GM18507 (cell line): ENCODE measurements at places on chromosomes 16 and 17.

- no peak for DNase-seq
Measured at GRCh38 chr17:80455784-80456183, 20.6 kb downstream of the NPTX1 start.

- DNase-seq, result no peak
Measured at GRCh38 chr16:56748191-56748590, 18.3 kb downstream of the NUP93 start.

- no peak for DNase-seq
Measured at GRCh38 chr17:48500435-48501426, 30.1 kb downstream of the HOXB1 start.

- no peak for DNase-seq
Measured at GRCh38 chr17:58965221-58965620, 141.5 kb downstream of the TRIM37 start.

GRCh38 chr17:37024181-37024637 is 75.5 kb downstream of the AATF start:
- no peak for DNase-seq

GRCh38 chr17:34420900-34421299 is 57.9 kb upstream of the CCL1 start:
- no peak for DNase-seq

GRCh38 chr16:3266873-3267537 is 10.6 kb upstream of the MEFV start:
- DNase-seq, result no peak

DNA sequence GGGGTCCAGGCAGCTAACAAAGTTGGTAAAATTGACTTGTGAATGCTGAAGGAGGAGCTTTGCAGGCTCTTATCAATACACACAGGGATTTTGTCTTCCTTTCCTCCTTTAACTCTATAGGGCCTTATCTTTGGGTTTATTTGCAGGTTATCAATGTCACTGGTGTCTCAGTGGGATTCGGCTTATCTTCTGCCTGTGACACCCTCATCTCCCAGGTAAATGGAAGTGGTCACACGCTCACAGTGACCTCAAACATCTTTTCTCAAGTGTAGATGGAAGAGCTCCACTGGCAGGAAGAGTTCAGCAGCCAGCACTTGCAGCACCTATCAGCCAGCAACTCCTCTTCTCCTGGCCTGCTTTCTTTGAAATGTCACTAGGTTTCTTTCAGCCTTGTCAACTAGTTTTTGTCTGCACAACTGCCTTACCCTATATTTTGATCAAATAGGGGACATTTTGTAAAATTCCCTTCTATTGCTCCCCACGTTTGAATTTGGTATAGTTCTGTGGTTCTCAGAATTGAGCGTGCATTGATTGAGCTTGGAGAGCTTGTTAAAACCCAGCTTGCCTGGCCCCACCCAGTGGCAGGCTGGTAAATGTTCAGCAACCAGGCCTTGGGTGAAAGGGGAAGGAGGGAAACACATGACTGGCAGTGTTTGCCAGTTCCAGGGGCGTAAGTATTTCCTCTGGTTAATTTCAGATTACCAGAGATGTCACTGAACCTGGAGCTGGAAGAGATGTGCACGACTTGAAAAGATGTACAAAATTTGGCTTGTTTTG is 12.8 kb downstream of the SLC47A1 start:
- no peak for DNase-seq

GRCh38 chr17:77475016-77475976 is 334.5 kb downstream of the SEC14L1 start:
- DNase-seq, result no peak

GRCh38 chr17:76083536-76084182 is 4.7 kb downstream of the ZACN start:
- no peak for DNase-seq

GRCh38 chr16:69865701-69866100 is 85.4 kb upstream of the CLEC18A start:
- no peak for DNase-seq

GRCh38 chr16:85445779-85446222 is 167.3 kb upstream of the GSE1 start:
- no peak for DNase-seq

- no peak for DNase-seq
Measured at GRCh38 chr17:60416368-60416925, 5.8 kb upstream of the CHCT1 start.

DNA sequence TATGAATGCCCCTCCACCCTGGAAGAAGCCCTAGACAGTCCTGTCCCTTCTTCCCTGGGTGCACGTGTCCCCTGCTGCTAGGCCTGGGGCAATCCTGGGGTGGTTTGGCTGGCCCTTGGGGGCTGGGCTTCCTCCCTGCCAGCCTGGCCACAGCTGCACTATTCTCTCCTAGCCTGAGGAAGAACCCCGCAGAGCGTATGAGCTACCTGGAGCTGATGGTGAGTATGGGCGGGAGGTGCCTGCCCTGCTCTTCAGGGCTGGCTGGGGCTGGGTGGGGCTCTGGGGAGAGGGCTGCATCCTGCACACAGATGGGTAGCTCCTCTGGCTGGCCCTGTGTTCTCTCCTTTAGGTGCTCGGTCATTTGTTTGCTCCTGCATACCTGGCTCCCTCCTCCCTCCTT is 28.8 kb downstream of the MAP2K3 start:
- no peak for DNase-seq

DNA sequence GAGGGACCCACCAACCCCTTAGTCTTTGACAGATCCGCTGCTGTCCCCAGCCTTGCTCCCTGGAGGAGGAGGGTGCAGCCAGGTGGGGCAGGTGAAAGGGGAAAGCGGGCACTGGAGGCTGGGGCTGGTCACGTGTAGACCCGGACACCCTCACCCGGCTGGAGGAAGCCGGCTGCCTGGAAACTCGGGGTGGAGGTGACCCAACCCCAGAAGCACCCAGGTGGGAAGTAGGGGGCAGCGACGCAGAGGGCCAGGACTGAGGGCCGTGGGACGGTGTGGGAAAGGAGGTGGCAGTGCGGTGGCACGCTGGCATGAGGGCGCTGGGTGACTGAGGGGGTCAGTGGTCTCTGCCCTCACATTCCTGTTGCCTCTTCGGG is 2.7 kb downstream of the TRAF7 start:
- no peak for DNase-seq

GRCh38 chr16:30527635-30528178 is 1.3 kb upstream of the ZNF768 start:
- DNase-seq, result peak; percentile 32

GRCh38 chr16:4450430-4450829 is 24.0 kb downstream of the NMRAL1 start:
- no peak for DNase-seq

DNA sequence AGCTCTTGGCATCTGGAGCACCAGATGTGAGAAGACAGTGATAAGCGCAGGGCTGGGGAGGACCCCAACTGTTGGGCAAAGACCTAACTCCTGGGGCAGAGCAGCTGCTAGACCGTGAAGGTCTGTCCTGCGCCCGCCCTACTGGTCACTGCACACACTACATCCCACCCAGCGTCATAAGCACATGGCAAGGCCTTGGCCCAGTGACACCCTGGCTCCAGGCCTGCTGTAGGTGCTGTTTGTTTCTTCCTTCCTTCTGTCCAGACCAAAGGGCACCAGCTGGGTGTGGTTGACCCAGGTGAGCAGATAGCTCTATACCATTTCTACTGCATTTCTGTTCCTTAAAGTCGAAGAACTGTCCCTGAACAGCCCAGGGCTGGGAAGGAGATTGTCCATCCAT is 6.4 kb downstream of the TRPV3 start:
- DNase-seq, result no peak

DNA sequence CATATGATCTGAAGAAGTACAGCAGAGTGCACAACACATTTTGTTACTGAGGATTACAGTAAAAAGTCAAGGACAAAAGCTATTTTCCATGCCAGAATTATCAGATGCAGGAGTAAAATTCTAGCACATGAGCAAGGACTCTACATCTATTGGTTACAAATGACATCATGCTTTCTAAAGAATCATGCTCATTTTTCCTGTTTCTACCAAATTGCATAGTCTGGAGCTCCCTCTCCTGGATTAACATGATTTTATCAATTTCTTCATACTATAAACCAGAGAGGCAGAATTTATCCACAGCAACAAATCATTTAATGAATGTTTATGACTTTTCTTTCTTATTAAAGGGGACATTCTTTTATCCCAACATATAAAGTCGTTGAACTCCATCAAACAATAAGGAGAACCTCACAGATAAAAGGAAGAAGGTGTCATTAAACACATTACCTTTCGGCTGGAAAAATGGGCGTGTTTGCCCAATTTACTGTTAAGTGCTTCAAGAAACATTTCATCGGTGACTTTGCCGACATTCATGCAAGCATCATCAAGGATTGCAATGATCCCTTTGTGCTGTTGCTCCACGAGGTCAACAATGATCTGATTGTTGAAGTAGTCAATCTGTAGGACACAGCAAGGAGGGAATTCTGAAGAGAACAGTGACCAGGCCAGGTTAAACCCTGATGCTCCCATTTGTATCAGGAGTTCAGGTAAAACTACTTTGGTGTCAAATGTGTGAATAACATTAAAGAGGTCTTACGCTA is 121.7 kb downstream of the MYO1D start:
- DNase-seq, result peak; percentile 4

- no peak for DNase-seq
Measured at GRCh38 chr16:50685462-50686063, 4.5 kb upstream of the SNX20 start.

DNA sequence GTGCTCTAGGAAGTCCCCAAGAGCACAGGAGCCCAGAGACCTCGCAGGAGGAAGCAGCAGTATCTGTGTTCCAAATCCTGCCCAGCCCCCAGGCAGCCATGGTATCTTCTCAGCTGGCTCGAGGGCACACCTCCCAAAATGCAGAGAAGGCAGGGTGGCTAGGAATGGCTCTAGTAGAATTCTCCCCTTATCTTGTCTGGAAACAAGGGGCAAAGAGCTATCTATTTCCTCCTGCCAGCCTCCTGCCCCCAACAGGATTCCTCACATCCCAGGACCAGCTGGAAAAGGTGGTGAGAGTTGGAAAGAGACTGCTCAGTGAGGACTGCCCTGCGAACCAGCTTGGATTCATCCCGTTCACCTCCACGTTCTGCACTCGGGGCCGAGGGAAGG is 8.6 kb upstream of the TSPOAP1 start:
- no peak for DNase-seq

DNA sequence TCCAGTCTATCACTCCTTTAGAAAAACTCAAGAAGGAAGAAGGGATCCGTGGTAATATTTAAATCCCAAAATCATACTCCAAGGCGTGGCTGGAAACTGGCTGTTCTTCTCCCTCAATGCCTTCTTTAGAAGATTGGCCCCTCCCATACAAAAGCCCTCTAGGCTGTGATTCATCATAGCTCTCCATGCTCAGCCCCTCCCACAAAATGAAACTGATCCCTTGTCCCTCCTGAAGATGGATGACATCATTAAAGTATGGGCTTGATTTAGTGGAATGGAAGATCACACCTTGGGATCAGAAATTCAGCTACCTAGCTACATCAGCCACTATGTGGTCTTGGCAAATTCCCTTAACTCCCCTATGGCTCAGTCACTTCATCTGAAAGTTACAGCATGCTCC is 4.1 kb downstream of the GRIN2A start:
- DNase-seq, result no peak

GRCh38 chr16:71867939-71868338 is 16.0 kb downstream of the ZNF821 start:
- no peak for DNase-seq

DNA sequence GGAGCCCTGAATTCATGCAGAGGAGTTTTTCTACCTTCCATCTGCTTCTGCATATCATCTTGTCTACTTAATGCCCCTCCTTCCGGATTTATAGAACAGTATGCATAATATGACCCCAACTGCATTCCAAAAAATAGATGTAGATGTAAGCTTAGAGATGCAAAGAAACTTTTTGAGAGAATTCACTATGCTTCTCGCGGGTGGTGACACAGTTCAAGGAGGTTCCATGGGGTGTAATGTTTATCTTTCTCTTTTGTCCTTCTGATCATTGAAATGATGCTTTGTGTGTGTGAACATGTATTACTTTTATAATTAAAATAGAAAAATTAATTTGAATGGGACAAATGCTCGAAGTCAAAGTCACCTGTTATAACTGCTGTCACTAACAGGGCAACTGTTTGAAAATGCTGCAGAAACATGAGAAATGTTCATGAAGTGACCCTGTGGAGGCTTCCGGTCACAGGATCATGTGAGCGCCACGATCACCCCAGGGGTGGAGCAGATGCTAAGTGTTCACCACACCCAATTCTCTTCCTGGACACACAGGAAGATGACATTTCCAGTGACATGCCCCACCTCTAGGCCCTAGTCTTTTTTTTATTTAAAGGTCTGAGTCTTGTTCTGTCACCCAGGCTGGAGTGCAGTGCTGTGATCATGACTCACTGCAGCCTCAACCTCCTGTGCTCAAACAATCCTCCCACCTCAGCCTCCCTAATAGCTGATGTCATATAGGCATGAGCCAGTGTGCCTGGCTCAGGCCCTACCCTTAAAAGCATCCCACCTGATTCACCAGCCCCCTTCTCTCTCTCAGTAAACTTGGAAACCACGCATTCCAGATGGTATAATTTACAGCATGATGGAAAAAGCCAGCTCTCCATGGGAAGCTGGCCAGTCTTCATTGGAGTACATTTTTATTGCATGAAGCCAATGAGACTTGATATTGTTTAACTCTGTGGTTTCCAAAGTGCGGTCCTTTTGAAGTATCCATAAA is 21.0 kb upstream of the AGRP start:
- DNase-seq, result no peak

GRCh38 chr16:19935694-19936093 is 51.0 kb upstream of the GPRC5B start:
- no peak for DNase-seq

DNA sequence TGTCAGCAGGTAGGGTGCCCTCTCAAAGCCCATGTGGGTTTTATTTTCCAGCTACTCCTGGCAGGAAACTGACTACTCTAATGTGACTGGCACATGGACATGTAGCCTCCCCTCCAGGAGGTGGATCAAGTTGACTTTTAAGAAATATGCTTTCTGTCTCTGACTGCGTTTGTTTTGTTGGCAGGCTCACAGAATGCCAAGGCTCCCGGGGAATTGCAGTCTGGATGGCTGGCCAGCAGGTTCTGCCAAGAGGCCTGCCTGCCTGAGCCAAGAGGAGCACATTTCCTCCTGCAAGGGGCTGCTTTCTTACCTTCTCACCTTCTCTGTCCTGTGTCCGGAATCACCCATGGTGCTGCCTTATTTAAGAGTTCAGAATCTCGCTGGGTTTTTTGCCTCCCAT is 217.3 kb upstream of the ERCC4 start:
- DNase-seq, result no peak

DNA sequence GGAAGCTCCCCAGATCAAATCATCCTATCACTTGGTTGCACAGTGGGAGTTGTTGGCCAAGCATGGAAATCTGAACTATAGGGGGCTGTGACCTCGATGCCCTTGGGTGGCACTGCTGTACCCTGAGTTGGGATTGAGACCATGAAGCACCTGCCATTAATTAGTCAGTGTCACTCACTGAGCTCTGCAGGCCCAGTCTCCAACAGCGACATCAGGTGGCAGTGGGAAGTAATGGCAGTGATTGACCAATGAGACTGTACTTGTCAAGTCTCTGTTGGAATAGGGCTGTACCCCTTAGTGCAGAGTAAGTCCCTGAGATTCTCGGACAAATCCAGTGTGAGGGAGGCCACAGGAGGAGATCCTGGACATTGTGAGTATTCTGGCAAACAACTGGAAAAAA is 118.0 kb upstream of the RPL38 start:
- no peak for DNase-seq
